ENCODE measurements at places on chromosomes 12 and 14. TPM values are rescaled to one million over a fixed set of nuclear protein-coding genes. Genes with fewer than 3 reads are reported as not detected.

GRCh38 chr12:67877727-67878126, 111.5 kb upstream of the IFNG-AS1 start:
- no peak for DNase-seq

- DNase-seq: no peak
Observed at GRCh38 chr14:103646189-103646588, 17.2 kb downstream of the KLC1 start.

GRCh38 chr14:71320734-71321573, 413.7 kb downstream of the PCNX1 start:
- DNase-seq: peak; percentile 65

DNA sequence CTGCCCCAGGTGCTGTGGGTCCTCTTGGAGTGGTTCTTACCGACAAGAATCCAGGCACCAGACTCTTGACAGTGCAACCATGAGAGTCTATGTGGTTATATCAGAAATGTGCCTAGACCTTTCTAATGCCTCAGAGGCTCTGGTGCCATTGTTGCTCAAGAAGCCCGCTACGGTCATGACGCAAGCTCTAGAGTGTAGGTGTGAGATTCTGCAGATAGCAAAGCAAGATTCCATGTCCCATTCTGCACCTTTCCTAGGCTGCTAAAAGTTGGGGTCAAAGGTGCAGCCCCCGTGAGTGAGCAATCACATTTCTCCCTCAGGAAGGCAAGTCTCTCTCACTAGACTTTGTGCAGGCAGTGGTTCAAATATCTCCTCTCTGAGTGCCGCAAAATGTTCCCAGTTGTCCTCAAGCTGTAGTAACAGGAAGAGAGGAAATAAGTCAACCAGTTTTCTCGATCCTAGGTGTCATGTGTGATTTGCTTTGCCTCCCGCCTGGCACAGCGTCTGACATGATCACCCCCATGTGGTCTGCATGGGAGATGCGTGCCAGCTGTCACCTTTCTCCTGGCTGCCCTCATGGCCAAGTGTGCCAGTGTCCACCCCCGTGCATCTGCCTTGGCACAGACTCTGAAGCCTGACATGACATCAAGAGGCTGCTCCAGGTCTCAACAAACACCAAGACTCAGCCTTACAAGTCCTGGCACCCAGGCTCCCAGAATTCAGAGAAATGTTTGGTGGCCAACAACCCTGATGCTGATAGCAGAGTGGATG, 122.5 kb upstream of the COCH start:
- DNase-seq: no peak

GRCh38 chr14:55430024-55430690, 10.3 kb downstream of the TBPL2 start:
- no peak for DNase-seq

DNA sequence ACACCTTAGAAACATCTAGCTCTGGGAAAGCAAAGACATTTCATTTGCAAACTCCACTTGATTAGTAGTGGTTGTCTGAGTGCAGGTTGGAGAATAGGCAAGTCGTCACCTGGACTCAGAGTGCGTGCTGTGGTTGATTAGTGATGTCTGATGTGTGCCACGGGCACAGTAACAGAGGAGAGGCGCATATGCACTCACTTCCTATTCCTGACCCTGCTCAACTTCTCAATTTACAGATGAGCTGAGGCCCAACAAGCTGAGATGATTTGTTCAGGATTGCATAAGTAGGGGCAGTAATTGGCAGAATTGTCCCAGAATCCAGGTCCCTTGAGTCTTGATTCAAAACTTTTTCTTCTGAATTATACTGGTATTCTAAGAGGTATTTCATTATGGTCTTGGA, 44.9 kb downstream of the ADCK1 start:
- DNase-seq: no peak

DNA sequence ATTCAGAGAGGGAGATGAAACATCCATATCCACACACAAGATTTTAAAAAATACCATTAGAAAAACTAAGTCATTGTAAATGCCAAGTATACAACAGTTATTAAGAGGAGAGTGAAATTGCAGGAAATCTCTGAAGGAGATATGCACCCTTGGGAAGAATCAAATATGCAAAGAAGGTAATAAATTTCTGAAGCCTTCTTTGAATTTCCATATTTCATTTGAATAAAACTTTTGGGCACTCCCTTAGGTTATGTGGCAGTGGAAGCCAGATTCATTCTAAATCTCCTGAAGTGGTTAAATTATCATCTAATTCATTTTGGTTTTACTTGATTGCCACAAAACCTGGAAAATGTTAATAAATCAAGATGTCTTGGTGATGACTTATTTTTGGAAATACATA, 138.9 kb upstream of the CLEC14A start:
- DNase-seq: no peak

DNA sequence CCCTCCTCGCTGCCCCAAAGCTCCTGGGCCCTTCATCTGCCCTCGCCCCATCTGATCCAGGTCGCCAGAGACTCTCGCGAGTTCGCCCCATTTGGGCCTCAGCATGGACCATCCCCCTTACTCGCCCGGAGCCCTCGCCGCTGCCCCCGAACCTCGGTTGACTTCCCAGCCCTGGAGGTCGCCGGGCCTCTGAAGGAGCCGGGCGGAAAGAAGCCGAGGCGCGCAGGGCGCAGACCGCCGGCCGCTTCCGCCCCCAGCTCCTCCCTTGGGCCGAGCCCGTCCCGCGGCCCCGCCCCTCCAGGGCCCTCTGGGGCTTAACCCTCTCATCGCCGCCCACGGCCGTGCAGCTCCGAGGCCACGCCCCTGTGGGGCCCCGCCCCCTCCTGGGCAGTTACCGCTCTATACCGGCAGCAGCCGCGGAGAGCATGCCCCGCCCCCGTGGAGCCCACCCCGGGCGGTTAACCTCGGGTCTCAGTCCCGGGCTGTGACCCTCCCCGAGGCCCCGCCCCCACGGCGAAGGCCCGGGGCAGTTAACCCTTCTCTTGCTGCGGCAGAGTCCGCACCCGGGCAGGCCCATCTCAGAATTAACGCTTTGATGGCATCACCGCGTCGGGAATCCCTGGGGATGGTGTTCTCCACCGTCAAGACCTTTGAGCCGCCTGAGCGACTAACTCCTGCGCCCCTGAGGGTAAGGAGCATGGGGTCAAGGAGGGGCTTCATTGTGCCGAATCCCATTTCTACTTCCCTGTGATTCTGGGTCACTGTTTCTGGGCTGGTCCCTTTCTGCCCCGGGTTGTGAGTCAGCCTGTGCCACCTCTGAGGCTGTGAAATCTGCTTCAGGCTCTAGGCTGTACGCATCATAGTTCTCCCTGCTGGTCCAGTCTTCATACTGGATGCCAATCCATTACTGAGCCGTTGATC, at the start of gene SPSB2:
Gene SPSB2 (minus strand): TSS at position 210 of the 921 bp plus-strand sequence. CDS start 402 bp downstream, outside the sequence.
- DNase-seq: peak; percentile 99

DNA sequence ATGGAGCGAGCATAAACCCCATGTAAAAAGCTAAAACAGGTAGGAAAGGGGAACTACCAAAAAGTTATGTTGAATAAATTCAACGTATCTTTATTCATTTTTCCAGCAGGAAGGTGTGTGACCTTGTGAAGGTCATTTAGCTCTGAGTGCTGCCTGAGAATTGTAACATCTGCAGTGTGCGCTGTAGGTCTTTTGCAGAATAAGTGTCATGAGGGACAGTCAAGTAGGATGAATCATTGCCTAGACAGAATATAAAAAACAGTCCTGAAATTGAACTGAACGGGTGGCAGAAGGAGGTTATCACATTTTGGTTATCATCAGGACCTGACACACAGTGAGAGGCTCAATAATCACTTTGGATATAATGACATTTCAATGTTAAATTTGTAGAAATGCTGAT, 334.8 kb upstream of the NOVA1 start:
- no peak for DNase-seq

GRCh38 chr14:81454572-81455218, 54.6 kb upstream of the STON2 start:
- DNase-seq: no peak

DNA sequence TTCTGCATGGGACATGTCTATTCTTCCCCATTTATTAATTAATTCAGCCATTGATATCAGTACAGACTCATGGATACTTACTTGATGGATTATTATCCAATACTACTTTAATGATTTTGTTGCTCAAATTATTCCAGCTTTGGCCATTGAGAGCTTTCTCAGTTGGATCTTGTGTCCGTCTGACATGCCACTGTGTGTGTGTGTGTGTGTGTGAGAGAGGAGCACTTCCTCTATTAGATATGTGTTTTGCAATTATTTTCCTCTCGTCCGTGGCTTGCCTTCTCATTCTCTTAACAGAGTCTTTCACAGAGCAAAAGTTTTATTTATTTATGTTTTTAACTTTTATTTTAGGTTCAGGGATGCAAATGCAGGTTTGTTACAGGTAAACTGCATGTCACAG, 194.2 kb downstream of the ADGRD1 start:
- no peak for DNase-seq

DNA sequence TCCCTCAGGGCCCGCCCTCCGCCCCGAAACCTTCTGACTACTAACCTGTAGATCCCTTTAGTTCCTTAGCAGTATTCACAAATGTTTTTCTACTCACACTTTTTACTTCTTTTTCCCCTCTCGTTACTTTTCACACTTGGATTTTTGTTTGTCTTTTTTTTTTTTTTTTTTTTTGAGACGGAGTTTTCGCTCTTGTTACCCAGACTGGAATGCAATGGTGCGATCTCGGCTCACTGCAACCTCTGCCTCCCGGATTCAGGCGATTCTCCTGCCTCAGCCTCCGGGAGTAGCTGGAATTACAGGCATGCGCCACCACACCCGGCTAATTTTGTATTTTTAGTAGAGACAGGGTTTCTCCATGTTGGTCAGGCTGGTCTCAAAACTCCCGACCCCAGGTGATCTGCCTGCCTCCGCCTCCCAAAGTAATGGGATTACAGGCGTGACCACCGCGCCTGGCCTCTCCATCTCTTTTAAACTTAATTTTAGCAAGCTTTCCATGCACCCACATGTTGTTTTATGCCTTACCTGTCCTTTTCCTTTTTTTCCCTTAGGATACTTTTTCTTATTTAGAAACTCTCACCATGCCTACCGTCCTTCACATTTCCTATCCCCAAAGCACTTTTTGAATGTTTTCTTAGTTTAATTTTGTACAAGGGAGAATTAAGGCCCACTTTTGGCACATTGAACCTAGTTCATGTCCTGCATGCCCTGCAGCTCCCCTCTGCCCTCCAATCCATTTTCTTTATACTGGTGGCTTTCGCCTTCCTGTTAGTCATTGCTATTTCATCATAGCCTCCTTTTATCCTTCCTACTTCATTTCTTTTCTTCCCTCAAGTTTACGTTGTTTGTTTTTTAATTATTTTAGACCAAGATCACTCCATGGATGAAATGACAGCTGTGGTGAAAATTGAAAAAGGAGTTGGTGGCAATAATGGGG, 1.1 kb downstream of the SP1 start:
- no peak for DNase-seq

DNA sequence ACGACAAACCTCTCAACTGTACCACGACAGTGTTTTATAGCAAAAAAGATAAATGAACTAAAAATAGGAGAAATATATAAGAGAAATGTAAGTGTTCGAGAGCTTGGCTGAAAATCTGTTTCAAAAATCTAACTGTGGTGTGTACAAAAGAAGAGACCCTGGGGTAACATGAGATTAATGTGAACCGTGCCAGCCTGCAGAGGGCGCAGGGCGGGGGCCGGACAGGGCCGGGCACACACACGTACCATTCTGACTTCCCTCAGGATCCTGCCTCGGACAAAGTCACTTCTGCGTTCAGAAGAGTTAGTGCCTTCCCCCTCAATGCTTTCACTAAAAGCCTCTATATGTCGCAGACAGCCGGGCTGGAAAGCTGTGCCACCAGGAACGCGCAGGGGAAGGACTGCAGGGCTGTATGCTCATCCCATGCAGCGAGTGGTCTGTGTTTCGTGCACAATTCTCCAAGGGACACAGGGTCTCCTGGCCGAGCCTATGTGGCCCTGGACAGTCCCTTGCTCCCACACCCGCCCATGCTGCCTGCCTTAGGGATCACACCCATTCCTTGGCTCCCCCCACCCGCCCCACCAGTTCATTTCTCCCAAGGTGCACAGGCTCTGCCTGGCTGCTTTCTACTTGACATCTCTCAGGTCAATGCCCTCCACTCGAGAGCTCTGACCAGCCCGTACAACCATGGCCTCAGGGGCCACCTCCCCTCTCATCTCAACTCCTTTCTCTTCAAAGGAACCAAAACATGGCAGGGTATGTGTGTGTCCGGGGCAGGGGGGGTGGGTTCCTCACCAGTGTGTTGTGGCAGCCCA, 8.5 kb downstream of the CDCA4 start:
- DNase-seq: no peak

DNA sequence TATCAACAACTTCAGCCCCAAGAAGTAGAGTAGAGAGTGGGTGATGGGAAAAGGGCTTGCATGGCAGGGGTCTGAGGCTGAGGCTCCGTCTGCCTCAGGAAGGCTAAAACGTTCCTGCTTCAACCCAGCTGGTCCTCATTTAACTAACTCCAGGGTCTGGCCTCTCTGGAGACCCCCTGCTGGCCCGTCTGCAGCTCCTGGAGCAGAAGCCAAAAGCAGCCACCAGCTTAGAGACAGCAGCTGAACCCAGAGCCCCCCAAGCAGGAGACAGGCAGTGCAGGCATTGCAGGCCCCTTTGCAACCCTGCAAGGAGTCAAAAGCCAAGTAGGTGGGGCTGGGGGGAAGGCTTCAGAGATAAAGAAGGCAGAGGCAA, 25.1 kb upstream of the LTBP2 start:
- no peak for DNase-seq

DNA sequence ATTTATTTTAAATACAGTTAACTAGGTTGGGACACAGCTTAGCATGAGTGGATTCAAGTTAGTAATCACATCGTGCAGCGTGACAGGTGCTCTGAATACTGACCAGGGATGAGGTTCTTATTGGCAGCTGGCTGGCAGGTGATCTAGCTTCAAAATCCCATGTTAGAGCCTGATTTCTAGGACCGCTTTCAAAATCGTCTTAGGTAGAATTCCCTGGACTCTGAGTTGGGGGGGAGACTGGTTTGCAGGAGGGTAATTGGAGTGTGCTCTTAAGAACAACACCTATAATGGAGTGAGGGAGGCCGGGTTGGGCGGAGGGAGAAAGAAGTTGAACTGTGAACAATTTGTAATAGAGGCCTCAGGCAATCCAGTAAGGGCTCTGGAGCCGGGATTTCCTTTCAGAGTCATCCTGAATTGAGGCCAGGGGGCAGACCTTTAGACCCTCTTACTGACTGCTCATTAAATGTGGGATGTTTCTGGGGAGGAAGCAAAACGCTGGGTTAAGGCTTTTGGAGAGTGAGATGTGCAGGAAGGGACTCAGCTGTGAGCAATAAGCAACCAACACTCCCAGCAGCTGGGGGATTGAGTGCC, 874 bp upstream of the YARS2 start:
- DNase-seq: no peak

CLMN gene
- 11.1 TPM for total RNA-seq

TAS2R31 gene
- total RNA-seq: 1.3 TPM

PACS2 gene
- 55.8 TPM for total RNA-seq

FOXG1 gene
- not detected for total RNA-seq

KRT81 gene
- total RNA-seq: not detected

TPH2 gene
- not detected for total RNA-seq

BCL2L2 gene
- total RNA-seq: 47.7 TPM

GLS2 gene
- total RNA-seq: 0.42 TPM

PTCSC3 gene
- total RNA-seq: not detected

SDS gene
- 0.24 TPM for total RNA-seq

TM7SF3 gene
- total RNA-seq: 31.2 TPM

SERPINA5 gene
- 9.3 TPM for total RNA-seq
